WTC11 (cell line): ENCODE measurements at places on chromosomes 2 and 18. TPM values are rescaled to one million over a fixed set of nuclear protein-coding genes. Genes with fewer than 3 reads are reported as not detected.

DNA sequence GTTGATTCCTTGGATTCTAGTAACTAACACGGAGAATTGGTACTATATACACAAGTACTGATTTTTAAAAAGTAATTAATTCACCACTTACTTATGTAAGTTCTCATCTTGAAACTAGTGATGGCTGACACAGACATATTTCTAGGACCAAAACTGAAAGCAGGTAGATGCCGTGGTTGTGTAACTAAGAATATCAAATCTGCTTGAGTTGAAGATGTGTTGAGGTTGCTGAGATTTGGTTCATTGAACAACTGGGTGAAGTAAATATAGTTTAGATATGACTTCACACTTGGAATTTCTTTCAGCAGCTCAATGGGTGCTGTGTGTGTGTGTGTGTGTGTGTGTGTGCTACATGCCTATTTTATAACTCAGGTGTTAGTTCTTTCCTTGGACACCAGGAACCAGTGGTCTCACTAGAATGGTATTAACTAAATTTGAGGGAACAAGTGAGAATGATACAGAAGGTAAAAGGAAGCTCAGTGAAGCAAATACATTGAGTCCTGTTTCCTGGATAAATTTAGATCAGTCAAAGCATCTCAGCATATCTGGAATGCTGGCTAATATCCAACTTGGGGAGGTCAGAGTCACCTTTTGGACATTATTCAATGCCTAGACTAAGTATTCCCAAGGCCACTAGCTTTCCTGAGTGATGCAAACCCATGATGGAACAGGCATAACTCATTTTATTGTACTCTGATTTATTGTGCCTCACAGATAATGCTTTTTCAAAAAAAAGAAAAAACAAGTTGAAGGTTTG, 110.7 kb upstream of the ZEB2 start:
- DNase-seq = no peak

- no peak for DNase-seq
These were observed 175.5 kb upstream of the FOSL2 start for GRCh38 chr2:28217042-28217740.

The SOWAHC gene
- total RNA-seq = 14.2 to 18.6 TPM (median 14.5 TPM) in 3 replicates

- no peak for DNase-seq
These were observed 21.2 kb upstream of the DARS1 start for GRCh38 chr2:136006658-136007057.

- DNase-seq = no peak
These were observed 6.9 kb downstream of the C2orf76 start for GRCh38 chr2:119359774-119360173.

GRCh38 chr2:217980591-217980990, 22.2 kb downstream of the TNS1 start:
- no peak for DNase-seq

DNA sequence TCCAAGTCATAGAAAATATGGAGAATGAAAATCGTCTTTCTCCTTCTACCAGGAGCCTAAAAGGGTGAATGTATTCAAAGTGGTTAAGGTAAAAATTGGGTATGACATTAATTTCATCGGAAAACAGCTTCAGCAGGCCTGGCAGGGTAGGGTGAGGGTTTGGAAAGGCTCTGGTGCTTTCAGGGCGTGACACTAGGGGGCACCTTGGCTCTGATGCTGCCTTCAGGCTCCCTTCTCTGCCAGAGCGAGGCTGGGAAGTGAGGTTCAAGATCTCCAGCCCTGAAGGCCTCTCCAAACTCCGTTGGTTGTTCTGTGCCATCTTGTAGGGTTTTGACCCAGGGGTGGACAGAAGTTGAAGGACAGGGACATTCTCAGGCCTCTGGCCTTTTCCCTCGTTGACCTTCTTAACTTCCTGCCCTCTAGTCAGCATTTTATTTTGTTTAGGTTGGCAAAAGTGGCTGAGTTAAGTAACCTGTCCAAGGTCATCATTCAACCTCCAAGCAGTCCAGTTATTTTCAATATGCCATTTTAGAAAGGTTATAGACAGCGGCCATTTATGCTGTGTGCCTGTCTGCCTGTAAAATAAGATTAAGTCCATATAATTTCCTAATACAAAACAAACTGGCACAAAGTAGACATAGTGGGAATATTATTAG, 40.3 kb downstream of the EML6 start:
- peak; percentile 60 for DNase-seq

DNA sequence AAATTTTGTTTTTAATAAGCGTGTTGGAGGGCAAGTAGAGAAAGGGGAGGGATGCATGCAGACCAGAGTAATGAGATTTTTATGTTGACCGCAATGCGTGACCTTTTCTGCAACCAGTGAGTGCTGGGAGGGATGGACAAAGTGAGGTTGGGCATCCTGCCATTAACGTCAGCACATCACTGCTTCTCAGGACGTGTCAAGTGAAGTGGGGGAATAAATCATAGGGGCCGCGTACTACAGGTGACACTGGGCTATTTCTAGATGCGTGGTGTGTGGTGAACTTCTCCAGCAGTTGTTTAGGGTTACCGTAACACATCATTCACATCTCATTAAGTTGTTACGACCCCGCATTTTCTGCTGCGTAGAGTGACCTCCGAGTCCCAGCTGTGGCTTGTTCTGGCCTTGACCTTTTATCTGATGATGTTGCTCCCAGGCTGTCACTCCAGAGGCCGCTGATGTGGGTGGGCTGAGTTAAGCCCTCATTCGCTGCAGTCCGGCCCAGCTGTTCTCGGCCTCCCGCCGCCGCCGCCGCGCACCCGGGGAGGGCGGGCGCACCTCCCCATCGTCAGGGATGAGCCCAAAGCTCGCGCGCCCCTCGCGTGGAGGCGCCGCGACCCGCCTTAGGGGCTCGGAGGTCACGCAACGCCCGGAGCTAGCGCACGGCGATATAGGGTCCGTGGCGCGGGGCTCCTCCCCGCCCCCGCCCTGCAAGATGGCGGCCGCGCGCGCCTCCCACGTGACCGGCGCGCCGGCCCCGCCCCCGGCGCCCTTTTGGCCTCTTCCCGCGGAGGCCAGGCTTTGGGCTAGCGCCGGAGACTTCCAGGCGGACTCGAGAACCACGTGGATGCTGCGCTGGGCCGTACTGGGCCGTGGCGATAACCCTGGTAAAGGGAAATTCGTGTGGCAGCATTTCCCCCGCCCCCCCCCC, 3.5 kb downstream of the ZCCHC2 start:
- DNase-seq = peak; percentile 75

GRCh38 chr2:216507220-216508160, 8.8 kb downstream of the RPL37A start:
- no peak for DNase-seq

DNA sequence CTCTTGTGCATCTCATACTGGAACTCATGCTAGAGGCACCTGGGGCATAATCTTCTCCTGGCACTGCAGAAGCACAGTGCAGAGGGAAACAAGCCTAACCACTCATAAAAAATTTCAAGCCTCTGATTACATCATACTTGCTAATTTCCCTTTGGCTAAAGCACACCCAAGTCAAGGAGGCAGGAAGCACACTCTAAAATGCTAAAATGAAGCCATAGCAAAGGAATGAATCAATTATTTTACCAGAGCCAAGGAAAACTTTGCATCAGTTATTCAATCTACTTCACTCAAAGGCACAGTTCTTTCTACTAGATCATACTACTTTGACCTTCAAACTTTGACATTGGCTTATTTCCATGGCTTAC, 79.6 kb upstream of the SPOPL start:
- no peak for DNase-seq

GRCh38 chr2:1224901-1225300, 188.4 kb upstream of the TPO start:
- DNase-seq = no peak

- DNase-seq = no peak
These were observed 214.2 kb downstream of the BCL11A start for GRCh38 chr2:60339286-60339685.

The DNAJC5G gene
- total RNA-seq = 0.18 to 0.44 TPM (median 0.34 TPM) in 3 replicates

DNA sequence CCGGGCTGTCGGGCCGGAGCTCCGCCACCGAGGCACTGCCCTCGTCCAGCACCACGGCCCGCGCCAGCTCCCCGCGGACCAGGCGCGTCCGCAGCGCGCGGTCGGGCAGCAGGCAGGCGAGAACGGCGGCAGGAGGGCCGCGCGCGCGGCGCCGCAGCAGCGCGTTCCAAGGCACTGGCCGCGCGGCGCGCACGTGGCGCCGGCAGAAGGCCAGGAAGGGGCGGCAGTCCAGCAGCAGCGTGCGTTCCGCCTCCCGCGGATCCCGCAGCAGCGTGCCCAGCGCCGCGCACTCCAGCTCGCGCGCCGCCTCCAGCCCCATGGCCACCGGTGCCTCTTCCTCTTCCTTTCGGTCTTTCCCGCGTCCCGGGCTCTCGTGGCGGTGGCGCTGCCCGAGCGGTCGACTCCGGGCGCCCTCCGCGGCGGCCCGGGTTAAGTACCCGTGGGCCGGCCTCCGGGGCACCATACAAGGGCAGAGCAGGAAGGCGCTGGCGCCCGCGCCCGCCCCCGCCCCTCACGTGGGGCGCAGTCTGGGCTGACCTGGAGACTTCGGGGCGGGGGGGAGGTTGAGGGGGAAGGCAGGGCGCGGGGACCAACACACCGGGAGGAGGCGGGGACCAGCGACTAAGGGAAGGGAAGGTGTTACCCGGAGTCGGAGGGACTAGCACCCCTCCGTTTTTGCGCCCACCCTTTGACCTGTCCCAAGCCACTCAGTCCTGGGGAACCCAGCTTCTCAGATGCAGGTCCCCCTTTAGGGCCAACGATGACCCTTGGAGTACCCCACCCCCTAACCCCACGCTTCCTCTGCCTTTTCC, at the start of gene DUSP2:
Gene DUSP2, minus strand, starts transcription at position 405 of the 812 bp plus-strand sequence. Its CDS starts 86 bp downstream, at position 319.
- DNase-seq = peak; percentile 54

DNA sequence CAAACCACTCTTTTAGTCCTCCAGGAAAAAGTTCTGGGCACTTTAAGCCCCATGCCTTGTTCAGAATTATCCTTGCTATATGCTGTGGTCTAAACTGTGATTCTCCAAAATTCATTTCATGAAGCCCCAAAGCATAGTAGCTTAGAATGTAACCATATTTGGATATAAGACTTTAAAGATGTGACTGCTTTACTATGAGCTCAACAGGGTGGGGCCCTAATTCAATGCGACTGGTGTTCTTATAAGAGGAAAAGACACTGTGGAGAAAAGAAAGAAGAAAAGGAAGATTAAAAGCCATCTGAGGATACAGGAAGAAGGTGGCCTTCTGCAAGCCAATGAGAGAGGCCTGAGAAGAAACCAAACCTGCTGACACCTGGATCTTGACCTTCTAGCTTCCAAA, 174.8 kb downstream of the GALNT13 start:
- DNase-seq = no peak

The CTNNA2 gene
- total RNA-seq = 3.8 to 6.7 TPM (median 5.7 TPM) in 3 replicates

The ACVR1C gene
- 1.1 to 1.6 TPM (median 1.2 TPM) in 3 replicates for total RNA-seq

DNA sequence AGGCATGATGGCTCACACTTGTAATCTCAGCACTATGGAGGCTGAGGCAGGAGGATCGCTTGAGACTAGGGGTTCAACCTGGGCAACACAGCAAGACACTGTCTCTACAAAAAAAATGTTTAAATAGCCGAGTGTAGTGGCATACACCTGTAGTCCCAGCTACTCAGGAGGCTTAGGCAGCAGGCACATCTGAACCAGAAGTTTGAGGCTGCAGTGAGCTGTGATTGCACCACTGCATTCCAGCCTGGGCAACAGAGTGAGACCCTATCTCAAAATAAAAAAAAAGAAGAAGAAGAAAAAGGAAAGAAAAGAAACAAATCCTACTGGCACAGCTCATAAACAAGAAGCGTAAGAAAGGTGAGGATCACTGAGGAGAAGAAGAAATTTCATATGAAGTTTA, 19.9 kb downstream of the METTL4 start:
- no peak for DNase-seq

GRCh38 chr2:240350696-240351087, 84.8 kb upstream of the GPC1 start:
- no peak for DNase-seq

DNA sequence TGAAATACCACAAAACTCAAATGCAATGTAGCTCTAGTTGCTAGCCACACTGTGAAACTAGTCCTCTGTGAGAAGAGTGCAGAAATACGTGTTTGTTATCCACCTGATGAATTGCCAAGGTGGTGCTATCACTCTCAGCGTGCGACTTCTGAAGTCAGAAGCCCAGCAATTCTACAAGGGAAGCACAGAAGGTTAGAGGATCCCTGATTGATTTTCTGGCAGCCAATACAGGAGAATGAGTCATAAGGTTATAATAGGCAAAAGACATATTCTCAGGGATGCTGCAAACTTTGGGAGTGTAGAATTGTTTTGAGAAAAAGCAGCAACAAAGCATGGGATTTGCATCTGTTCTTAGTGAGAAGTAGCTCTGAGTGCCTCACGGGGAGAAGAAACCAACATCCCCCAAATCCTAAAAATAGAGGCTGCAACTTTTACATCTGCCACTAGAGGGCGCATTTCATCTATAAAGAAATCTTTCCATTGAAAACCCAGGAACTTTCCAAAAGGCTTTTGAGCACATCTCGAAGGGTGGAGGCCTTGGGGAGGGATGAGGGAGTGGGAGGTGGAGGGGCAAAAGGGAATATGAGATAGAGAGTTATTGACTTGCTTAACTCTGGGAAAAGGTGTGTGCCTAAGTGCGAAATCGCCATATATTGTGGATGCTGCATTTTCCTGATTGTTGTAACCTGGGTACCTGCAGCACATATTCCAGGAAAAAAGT, 78.0 kb downstream of the TMEM182 start:
- DNase-seq = peak; percentile 39

The MAP3K2 gene
- total RNA-seq = 26.9 to 31.7 TPM (median 31.3 TPM) in 3 replicates

DNA sequence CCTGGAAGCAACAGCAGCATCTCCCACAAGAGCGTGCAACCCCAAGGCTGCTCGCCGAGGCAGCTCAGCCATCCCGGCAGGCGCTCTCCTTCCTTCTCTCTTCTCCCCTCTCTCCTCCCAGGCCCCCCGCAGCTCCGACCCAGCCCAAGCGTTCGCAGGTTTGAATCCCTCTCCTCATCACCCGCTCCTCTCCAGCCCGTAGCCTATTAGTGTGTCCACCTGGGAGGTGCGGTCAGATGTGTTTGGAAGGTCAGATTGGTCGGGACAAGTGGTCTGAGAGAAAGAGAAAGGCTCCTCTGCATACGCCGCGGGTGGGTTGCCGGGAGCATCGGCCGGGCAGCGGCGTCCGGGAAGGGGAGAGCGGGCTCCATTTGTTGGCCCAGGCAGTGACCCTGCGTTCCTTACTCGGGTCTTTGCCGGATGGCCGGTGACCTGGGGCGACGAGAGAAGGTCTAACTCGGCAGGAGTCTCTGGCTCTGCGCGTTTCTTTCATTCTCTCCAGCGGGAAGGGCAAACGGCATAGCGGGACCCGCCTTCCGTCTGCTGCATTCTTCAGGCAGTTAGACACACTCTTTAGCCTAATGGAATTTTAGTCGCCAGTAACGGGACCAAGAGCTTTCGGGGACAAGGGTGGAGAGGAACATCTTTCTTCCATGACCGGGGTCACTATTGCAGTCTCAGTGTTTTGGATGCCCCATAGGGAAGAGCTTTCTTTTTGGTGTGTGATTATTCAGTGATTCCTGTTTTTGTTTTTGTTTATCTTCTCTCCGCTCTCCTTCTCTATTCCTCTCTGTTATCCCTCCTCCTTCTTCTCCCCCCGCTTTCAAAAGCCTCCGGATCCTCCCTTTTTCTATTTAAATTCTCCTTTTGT, 1.1 kb upstream of the TMEFF2 start:
- DNase-seq = peak; percentile 69

DNA sequence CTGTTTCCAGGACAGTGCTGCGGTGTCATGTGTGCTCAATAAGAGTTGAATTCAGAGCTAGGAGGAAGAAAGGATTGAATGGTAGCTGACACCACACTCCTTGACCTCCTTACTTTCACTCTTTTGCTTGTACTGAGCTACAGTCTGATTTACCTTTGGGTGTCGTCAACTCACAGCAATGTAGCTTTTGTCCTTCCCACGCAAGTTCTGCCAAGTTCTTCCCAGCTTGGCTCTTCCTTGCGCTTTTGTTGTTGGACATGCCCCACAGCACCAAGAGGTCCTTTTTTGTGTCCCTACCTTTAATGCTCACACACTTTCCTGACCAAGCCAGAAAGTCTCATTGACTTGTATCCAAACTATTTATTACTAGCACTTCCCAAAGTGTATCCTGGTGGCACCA, 38.3 kb upstream of the ITGB6 start:
- no peak for DNase-seq
